NCI-H187 treated with DMSO at 0.1 percent for 48 hours (cell line): ENCODE measurements at places on chromosomes 5 and 9.

GRCh38 chr5:34538026-34538672 is 118.0 kb upstream of the RAI14 start:
- DNase-seq = no peak

DNA sequence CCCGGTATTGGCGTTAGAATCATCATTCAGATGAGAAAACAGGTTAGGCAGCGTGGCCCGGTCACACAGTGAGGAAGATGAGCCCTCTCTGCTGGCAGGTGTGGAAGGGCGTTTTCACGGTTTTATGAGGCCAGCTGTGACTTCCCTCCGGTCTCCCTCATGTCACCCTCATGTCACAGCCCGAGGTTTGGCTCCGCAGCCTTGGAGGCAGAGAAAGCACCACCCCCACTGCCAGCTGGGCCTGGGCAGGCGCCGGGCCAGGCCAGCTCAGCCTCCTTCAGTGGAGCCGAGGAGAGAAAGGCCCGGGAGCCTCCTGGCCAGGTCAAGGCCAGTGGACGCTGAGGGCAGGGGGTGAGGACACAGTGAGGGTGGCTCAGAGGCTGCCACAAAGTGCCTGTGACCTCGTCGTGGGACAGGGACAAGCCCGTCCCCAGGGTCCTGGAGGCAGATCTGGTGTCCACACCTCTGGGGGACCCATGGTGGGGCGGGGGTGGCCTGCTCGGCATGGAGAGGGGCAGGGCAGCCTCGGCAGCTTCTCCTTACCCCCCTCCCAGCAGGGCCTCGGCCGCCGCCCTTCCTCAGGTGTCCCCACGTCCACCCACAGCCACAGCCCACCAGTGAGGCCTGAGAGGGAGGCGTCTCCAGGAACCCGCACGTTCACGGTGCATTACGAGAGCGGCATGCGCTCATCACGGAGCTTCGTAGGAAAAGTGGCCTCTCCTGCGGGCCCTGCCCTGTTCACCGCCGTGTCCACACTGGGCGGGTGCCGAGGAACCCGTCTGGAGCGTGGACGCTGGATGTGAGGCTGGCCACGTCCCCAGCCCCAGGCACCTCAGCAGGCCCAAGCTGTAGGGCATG is 32.2 kb downstream of the EXD3 start:
- no peak for DNase-seq

- DNase-seq = no peak
Measured at GRCh38 chr5:476102-476813, 33.3 kb downstream of the EXOC3 start.

DNA sequence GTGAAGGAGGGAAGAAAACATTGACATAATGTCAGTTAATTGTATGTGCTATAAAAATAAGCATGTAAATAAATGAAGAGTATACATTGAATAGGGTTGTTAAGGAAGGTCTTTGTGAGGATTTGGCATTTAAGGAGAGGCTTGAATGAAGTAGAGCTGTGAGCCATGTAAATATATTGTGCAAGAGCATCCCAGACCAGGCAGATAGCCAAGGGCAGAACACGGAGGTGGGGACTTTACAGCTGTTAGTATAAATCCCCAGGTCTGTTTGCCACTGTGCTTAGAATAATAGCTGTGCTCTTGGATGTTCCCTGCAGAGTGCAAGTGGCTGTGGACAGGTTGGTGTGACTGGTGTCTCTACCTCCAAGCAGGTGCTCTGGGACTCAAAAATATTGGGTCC is 211.7 kb downstream of the LRRC70 start:
- no peak for DNase-seq

DNA sequence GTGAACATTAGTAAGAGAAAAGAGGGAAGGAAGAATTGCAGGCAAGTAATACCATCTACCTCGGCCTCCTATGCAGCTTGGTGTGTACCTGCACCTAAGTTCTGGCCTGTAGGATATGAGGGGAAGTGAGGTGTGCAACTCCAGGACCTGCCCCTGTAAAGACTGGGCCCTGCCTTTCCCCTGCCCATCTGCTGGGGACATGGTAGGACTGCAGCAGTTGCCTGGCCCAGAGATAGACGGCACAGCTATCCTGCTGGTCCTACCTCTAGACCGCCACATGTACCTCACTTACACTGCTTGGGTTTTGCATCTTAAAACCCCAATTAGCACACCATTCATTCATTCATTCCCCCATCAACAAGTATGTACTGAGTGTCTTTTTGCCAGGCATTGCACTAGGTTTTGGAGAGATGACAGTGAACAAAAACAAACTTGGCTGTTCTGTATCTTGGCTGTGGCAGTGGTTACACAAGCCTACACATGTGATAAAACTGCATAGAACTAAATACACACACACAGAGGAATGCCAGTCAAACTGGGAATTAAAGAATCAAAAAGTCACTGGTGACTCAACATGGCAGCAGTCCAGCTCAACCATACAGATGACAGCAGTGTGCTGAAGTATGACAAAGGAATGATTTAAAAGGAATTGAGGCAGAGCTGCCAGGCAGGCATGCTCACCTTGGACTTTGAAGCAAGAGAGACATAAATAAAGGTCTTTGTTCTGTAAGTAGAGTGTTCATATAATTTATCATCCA is 23.3 kb upstream of the MGAT1 start:
- no peak for DNase-seq

GRCh38 chr5:97388794-97389193 is 205.7 kb upstream of the RIOK2 start:
- no peak for DNase-seq

GRCh38 chr5:131460867-131461572 is 174.0 kb downstream of the RAPGEF6 start:
- DNase-seq = no peak

GRCh38 chr5:60487476-60487875 is 212.5 kb downstream of the DEPDC1B start:
- no peak for DNase-seq

- DNase-seq = no peak
Measured at GRCh38 chr5:171672556-171672955, 113.1 kb upstream of the SMIM23 start.

GRCh38 chr5:157903117-157903450 is 44.1 kb upstream of the CLINT1 start:
- no peak for DNase-seq

DNA sequence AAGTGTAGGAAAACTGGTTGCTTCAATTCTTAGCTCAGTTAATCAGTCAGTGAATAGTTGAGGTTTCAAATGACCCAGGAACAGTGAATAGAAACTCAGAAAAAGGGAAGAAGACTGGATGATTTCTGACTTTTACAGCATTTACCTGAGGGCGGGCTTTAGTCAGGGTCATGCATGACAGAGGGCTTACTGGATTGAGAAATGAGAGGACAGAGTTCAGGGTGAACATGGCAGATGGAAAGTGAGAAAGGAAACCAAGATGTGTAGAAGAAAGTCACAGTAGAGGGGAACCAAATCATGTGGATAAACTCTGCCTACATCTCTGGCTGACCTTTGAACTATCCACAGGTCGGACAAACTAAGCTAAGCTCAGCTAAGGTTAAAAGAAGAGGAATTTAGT is 596.0 kb downstream of the SEMA5A start:
- no peak for DNase-seq

DNA sequence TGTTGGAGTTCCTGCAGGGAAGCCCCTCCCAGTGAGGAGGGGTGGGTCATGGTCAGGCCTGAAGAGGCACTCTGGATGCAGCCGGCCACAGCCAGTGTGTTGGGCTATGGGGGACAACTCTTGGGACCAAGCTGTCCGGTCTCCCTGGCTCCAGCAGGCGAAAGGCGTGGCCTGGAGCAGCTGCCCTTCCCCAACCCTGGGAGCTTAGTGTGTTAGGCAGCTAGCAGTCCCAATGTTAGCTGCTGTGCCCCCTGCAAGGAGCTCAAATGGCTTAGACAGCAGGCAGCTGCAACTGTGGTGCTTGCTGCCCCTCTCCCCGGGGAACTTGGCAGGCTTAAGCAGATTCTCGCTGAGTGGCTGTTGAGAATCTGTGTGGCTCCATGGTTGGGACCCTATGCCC is 67.5 kb upstream of the ACTBL2 start:
- no peak for DNase-seq

- peak; percentile 90 for DNase-seq
Measured at GRCh38 chr5:43215073-43215631, 23.1 kb downstream of the NIM1K start.

- DNase-seq = no peak
Measured at GRCh38 chr5:15806613-15807012, 306.6 kb downstream of the FBXL7 start.

GRCh38 chr5:61018062-61018461 is 73.1 kb downstream of the NDUFAF2 start:
- DNase-seq = no peak

DNA sequence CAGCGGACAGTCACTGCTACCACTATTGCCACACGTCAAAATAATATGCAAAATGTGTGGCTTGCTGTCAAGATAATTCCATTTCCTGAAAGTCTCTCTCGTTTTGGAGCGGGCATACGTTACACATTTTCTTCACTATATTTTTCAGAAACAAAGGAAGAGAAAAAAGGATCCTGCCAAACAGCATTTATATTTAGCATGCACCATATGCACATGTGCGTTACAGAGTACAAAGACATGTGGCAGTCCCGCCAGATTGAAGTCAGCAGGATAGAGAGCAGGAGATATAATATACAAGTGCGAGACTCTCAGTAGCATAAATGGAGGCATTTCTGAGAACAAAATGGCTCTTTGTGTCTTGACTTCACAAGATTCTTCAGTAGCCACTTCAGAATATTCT is 221.6 kb upstream of the KIF2A start:
- no peak for DNase-seq

DNA sequence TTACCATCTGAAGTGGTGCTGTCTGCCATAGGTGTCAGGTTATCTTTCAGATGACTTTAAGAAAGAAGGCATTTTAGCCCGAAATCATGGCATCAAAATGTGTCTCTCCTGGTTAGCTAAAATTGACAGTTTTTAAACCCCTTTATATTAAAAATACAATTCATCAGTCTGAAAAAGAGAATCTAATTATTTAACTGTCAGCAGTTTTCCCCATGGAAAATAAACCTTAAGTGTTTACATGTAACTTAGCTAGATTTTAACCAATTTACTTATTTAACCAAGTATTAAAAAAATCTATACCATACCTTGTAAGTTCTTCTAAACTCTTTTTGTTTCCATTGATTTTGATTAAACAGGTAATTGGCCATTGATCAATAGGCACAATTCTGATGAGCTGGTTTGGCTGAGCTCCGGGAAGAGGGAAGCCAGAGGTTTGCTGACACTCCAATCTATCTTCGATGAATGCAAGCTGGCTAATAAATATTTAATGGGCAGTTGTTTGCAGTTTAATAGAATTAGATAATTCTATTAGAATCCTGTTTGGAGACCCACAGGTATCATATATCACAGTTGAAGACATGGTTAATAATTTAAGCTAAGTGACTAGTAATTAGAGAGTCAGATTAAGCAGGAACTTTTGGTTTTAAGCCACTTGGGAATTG is 114.0 kb downstream of the MAT2B start:
- no peak for DNase-seq

- DNase-seq = no peak
Measured at GRCh38 chr5:76818844-76819831, at the start of gene F2RL1. F2RL1 (plus strand) TSS chr5:76819030; CDS start chr5:76819183, 153 bp downstream.

- no peak for DNase-seq
Measured at GRCh38 chr9:107963246-107963645, 473.7 kb upstream of the KLF4 start.

DNA sequence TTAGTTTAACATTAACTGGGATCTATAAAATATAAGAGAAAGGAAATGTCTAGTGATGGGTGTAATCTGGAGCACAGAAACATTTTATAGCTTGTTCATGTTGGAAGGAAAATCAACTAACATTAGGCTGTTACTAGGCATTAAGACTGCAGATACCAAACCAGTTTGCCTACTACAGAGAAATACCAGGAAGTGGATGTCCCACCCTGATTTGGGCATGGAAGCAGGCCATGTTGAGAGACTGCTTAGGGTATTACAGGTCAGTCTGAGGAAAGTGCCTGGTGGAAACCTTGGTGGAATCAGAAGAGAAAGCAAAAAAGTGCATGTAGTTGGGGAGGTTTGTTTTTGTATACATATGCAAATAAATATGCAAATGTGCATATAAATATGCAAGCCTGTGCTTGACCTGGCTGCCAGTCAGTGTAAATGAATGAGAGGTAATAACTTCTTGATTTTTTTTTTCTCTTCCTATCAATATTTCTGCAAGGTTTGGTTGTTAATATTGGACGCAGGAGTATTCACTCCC is 9.6 kb upstream of the CCDC112 start:
- no peak for DNase-seq

GRCh38 chr5:168660691-168661090 is 81.5 kb upstream of the PANK3 start:
- DNase-seq = no peak

GRCh38 chr5:128274441-128274840 is 190.9 kb downstream of the SLC12A2 start:
- DNase-seq = no peak

DNA sequence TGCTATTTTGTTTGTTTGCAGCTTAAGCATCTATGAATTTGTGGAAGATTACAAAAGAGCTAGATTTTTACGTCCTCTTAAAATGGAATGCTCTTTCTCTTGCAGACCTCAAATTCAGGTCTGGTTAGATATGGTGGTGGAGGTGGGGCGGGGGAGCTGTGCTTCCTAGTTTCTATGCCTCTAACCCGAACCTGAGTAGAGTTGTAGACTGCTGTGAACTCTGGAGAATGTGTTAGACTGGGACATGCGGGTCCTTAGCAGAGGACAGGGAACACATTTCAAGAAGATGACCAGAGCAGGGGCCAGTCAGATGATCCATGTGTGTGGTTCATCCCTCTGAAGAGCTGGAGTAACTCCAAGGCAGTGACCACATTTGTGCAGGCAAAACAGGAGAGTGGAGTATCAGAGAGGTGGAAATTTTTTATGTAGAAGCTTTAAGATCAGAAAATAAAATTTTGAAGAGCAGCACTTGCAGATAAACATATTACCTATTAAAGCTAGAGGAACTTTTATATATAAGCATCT is 154.9 kb downstream of the FAM174A start:
- DNase-seq = no peak

DNA sequence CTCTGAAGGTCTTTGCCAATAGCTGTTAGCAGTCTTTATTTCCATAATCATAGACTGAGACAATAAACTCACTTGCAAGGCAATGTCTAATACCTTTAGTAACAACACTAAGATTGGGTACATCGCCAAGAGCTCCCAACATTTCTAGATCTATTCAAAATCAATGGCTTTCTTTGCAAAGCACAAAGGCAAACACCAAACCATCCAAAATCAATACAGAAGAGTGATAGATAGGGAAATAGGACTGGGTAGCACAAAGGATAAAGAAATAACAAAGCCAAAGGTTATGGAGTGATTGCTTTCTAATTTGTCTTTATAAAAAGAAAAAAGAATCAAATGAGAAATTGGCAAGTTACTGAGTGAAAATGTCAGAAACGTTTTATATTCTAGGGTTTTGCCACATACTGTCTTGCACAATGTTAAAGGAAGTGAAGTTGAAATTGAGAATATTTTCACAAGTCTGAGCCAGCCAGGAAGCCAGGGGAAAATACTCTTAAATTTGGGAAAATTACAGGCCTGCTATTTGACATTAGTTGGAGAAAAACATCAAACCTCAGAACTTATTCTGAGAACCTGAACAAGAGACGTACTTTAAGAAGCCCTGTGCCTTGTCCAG is 53.3 kb upstream of the LHFPL2 start:
- DNase-seq = no peak

GRCh38 chr5:92885950-92886349 is 695.1 kb downstream of the NR2F1-AS1 start:
- DNase-seq = no peak

GRCh38 chr5:124410539-124411488 is 335.6 kb downstream of the ZNF608 start:
- no peak for DNase-seq

- no peak for DNase-seq
Measured at GRCh38 chr5:90518661-90519060, 10.7 kb downstream of the LYSMD3 start.

GRCh38 chr5:140341591-140341990 is 4.8 kb downstream of the HBEGF start:
- no peak for DNase-seq
